ENCODE measurements at places on chromosomes 16 and 17.

DNA sequence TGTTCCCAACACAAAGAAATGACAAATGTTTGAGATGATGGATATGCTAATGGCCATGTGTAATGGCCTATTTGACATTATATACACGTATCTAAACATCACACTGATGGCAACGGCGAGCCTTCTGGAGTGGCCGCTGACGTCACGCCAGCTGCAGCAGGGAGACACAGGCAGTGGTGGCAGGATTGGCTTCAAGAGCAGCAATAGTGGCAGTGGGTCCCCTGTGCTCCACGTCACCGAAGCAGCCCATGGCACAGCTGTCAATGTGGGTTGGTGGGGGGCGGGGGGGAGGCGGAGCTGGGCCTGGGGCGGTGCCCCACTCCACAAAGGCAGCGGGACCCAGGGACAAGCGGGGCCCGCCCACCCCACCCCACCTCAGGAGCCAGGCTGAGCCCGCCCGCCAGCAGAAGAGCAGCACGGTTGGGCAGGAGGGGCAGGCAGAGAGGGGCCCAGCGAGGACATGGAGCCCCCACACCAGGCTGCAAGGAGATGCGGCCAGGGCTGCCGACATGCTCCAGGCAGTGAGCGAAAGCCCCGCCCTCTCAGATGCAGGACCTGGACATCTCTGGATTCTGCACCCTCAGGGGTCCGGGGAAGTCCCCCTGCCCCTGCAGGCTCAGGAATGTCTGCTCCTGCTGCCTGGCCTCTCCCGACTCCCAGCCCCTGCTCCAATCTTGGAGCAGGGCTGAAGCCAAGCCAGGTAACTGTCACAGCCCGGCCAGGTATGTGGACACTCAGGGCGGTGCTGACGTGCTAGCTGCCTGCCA, 64.6 kb downstream of the USP32 start:
- DNase-seq = peak; percentile 75

DNA sequence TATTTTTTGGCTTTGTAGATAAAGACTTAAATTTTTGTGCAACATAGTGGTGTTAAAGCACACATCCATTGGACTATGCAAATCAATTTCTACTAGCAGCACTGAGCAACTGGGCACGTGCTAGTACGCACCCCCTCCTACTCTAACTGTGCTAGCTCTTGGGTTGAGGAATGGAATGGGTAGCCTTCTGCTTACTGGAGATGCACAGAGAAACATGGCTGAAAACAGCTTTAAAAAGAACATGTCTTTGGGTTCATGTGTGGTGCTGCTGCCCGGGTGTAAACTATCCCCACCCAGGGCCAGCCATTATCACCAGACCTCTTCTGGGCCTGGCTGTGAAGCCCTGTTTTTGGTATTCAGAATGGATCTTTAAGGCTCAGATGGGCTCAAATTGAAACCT, 7.3 kb downstream of the ESRP2 start:
- DNase-seq = no peak

GRCh38 chr17:12738624-12739023, 50.7 kb upstream of the ARHGAP44 start:
- no peak for DNase-seq

DNA sequence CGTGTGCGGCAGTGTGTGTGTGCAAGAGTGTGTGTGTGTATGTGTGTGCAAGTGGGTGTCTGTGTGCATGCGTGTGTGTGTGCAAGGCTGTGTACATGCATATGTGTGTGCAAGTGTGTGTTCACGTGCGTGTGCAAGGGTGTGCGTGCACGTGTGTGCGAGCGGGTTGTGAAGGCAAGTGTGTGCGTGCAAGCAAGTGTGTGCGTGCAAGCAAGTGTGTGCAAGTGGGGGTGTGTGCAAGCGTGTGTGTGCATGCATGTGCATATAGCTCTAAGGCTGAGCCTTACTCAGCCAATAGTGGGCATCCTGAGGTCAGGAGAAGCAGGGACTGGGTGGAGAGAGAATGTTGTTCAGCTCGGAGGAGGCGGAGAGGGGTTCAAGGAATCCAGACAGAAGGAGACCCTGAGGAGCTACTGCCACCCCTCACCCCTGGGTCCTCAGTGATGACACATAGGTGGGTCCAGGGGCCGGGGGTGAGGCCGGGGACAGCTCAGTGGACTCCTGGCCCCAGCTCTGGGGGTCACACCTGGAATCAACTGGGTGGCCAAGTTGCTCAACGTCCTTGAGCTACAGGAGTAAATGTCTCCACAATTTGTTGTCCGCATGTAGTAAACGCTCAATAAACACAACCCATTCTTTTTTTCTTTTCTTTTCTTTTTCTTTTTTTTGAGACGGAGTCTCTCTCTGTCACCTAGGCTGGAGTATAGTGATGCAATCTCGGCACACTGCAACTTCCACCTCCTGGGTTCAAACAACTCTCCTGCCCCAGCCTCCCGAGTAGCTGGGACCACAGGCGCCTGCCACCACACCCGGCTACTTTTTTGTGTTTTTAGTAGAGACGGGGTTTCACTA, 1.8 kb downstream of the PRR29 start:
- no peak for DNase-seq

GRCh38 chr17:59372138-59372751, 40.8 kb downstream of the YPEL2 start:
- no peak for DNase-seq

GRCh38 chr16:89925596-89926079, 2.5 kb downstream of the TUBB3 start:
- no peak for DNase-seq

DNA sequence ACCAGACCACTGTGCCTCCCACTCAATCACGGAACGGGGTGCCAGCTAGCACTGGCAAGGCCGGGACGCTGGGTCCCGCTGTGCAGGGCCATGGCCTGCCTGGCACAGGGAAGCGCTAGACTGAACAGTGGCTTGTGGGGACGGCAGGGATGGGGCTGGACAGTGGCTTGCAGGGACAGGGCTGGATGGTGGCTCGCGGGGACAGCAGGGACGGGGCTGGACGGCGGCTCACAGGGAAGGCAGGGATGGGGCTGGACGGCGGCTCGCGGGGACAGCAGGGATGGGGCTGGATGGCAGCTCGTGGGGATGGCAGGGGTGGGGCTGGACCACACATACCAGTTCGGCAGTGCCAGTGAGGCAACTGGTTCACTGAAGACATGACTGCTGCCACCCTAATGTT, 32.6 kb downstream of the LMF1 start:
- no peak for DNase-seq

DNA sequence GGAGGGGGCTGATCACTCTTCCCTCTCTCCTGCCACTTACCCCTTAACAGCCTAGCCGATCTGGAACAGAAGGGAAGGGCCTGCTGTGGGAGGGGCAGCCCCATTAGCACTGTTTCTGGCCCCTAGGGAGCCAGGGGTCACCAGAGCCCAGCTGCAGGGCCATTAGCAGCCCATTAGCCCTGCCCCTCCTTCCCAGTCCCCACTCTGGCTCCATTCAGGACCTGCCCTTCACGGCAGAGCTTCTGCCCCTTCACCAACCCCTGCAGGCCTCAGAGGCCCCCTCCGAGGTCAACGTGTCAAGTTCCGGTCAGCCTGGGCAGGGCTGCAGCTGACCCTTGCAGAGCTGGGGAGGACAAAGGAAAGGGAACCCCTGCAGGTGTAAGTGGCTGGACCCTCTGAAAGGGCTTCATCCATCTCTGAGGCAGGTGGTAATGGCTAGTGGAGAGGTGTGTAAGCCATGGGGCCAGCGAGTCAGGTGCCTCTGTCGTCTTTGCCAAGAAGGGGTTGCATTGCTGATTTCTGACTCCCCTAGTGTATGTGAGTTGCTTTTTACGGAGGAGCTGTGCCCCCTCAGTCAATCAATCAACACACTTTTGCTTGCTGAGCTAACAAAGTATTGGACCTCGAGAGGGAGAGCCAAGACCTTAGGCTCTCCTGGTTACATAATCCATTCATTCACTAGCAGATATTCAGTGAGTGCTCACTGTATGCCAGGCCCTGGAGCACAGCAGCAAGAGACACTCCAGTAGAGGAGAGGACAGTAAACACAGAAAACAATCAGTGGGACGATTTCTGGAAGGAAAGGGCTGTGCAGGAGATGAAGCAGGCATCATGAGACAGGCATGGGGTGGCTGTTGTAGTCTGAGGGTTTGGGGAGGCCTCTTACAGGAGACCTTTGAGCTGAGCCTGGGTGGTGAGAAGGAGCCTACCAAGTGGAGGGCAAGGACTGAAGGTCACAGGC, 18.2 kb upstream of the KCNJ12 start:
- DNase-seq = no peak

- DNase-seq = no peak
These were observed 83.9 kb downstream of the HIC1 start for GRCh38 chr17:2138761-2139160.

- DNase-seq = no peak
These were observed 57.3 kb upstream of the BCO1 start for GRCh38 chr16:81181013-81181720.

DNA sequence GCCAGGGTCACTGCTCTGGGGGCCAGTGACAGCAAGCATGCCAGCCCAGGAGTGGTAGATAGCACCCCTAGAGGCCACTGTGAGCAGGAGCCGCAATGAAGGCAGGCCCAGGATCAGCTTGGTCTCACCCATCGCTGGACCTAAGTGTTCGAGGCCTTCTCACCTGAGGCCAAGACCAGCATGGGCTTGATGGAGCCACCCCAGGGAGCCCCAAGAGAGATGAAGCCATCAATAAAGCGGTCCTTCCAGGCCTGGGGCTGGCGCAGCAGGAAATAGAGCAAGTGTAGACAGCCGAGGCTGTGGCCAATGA, 1.8 kb downstream of the LCAT start:
- DNase-seq = peak; percentile 34

DNA sequence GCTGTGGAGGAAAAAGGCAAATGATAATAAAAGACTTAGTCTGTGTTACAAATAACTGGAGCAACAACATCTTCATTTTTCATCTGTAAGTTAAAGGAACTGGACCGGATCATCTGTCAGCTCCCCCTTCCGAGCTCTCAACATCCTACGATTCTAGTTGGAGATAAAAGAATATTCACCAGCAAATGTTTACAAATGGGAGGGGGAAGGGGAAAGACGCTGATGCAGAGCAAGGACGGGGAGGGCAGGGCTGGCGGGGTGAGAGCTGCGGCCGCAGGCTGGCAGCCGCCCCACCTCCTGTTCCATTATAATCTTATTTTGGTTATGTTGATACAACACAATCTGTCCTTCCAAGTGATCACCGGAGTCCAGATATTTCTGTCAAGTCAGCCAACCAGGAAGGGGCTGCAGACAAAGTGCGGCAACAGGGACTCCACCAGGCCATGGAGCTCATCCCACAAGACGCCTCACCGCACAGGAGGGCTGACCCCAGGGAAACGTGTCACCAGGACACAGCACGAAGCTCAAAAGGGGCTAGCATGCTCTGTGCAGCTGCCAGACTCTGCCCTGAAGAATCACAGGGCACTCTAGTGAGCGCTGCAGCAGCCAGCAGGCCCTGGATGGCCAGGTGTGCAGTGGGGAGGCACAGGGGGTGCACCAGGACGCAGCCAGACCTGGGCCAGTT, 19.7 kb downstream of the FBXO31 start:
- no peak for DNase-seq

GRCh38 chr17:77750427-77751043, 208.0 kb upstream of the TNRC6C start:
- peak; percentile 10 for DNase-seq

GRCh38 chr17:75635610-75636202, 2.5 kb downstream of the SMIM5 start:
- no peak for DNase-seq

DNA sequence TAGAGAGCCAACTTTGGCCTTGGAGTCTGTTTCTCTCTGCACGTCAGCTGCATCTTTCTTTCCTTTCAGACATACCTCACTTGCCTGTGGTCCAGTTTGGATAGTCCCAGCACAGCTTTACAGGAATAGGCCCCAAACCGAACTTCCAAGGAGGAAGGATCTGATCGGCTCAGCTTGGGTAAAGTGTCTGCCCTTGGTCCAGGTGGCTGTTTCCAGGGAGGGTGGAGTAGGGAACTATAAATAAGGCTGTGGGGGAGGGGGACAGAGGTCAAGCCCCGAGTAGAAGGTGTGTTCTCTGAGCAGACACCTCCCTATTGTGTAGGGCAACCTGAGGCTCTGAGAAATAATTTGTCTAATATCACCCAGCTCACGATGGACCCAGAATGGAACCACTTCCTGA, 29.2 kb upstream of the NKD1 start:
- DNase-seq = no peak

DNA sequence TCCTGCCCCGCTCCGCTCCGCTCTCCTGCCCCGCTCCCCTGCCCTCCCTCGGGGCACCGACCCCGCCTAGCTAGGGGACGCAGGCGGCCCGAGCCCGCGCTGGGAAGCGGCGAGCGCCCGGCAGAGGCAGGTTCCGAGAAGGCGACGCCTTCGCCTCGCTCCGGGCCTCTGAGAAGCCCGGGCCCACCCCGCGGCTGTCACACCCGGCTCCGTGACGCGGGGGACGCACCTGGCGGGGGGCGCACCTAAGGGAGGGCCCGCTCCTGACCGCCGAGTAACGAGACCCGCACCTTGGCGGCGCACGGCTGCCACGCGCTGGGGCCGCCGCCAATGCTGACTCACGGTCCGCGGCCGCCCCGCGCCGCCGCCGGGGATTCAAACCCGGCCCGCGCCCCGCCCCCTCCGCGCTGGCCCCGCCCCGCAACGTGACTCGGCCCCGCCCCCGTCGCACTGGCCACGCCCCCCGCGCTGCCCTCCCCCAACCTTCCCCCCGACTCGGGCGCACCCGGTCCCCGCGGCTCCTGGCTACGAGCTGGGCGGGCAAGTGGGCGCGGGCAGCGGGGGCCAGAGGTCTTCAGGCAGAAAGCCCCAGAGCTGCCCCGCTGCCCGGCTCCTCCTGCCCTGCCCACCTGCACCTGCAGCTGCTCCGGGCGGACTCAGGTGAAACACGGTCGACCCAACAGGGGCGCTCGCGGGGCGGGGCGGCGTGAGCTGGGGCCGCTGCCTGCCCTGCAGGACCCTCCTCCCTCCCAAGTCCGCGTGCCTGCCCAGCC, 27.8 kb downstream of the GNPTG start:
- peak; percentile 44 for DNase-seq

DNA sequence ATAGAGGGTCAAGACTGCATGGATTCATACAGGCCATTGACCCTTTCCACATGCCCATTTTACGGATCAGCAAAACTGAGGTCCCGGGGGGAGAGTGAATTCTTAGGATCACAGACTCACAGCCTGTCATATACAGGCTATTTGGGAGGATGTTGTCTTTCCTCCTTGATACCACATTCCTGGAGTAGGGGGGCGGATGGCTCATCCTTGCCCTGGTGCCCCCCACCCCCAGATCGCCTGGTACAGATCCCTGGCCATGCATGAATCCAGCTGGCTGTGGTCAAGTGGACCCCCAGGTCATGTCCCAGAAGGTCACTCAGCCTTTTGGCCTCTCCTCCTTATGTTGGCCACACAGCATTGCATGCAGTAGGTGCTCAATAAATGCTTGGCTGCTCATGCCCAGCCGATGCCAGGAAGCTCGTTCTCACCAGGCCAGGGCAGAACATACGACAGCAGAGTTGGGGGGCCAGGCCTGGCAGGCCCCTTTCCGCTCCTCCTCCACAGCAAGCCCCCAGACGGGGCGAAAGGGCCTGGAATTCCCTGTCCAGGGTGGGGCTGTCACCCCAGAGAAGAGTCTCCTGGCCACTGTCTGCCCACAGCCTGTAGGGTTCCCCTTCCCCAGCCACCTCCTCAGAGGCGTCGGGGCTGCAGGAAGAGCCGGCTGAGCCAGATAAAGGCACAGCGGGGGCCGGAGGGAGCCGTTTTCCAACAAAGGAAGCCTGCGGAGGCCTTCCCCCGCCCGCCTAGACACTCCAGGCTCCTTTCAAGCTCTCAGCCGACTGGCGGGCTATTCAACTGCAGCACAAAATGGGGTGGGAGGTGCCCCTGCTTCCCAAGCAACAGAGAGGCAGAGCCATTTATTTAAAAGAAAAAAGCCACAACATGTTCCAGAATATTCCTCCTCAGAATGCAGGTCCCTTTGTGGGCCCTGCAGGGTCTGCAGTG, 215.7 kb upstream of the CIBAR2 start:
- DNase-seq = no peak

Data from dorsolateral prefrontal cortex (tissue), 122 donors.